Prostate gland (tissue), 2 donors: ENCODE measurements at places on chromosomes 12 and 14.

DNA sequence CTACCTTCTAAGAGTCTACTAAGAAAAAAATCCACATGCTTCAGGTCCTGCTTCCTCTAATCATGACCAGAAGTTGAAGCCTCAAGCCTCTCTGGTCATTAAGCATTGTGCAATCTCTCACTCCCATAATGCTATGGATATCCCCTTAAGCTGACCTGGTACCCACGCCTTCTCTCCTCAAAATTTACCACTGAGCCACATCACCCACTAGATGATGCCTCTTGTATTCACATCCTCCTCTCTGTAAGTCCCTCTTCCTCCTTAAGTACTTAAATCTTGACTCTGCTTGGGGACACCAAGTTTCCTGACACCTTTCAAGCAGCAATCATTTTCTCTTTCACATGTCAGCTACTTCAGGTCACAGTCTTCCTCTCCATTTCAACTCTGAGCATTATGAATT, 9.8 kb downstream of the GALNT4 start:
- DNase-seq, result no peak

- no peak for DNase-seq
Observed at GRCh38 chr14:70601162-70601561, 707 bp upstream of the MED6 start.

DNA sequence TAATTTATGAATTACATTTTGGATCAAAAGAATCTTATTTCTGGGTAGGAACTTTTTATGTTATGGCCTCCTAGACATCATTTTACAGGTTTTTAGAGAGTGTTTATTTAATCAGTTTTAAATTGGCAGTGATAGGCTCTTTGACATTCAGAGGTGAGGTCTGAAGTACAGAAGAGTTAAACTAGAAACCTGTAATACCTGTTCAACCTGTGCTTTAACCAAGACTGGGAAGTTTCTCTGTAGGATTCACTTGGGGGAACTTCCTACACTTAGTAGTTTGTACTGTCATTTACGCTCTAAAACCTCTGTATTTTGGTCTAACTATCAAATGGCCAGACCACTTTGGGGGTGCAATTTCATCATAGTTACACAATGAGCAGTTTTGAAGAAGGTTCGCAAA, 35.9 kb downstream of the PLEKHA5 start:
- no peak for DNase-seq

DNA sequence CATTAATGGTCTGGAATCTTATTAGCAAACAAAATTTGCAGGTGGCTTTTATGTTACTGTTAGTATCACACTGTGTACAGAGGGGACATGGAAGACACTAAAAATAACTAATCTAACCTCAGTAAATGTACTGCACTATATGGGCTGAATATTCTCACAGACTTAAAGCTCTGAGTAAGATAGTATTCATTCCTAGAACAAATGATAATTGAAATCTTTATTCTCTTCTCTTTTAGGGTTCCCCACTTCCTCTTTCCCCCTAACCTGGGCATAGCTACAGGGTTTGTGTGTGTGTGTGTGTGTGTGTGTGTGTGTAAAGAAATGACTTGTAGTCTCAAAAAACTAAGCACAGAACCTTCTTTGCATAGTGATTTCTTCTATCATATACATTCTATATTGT, 21.4 kb upstream of the HECTD1 start:
- DNase-seq, result no peak

DNA sequence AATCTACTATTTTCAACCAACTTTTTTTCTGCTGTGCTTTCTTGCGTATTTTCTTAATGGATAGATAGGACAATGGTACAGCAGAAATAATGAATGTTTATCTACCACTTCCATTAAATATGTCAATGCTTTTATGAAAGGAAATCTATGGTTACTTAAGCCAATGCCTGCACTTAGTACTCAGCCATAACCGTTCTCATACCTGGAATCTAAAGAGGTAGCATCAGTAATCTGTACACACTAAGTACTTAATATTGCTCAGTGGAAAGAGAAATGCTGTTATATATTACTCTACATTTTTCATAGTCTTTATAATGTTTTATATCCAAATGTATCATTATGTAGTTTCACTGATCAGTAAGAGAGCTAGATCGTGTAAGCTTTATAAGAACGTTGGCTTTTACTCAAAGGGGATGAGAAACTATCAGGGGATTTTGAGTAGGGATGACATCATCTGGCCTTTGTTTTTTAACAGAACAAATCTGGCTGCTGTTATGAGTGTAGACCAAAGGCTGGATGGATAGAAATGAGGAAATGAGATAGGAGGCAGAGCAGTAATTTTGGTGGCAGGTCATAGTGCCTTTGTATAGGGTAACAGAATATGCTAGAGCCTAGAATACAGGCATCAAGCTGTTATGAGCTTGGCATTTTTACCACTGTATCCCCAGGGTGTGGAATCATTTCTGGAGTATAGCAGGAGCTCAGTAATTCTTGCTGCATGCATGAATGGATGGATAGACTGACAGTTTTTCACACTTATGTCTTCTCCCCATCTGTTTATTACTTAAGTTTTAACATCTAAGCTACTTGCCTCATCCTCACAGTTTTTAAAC, 34.0 kb downstream of the ALG10B start:
- no peak for DNase-seq

DNA sequence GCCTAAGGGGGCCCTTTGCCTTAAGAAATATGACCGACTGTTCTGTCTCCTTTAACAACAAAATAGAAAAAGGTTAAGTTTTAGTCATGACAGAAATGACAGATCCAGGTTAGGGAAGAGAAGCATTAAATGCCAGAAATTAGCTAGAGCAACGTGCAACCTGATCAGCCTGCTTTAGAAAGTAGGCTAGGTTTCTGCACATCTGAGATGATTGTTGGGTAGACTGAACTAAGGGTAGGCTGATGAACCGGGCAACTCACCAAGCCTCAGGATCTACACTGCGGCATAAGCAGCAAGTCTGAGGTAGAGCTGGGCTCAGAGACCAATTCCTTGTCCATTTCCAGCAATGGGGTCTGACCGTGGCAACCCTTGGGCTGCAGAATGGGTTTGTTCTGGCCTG, 29.4 kb downstream of the NPC2 start:
- DNase-seq, result no peak

GRCh38 chr12:6314776-6315175, 4.3 kb downstream of the PLEKHG6 start:
- no peak for DNase-seq

DNA sequence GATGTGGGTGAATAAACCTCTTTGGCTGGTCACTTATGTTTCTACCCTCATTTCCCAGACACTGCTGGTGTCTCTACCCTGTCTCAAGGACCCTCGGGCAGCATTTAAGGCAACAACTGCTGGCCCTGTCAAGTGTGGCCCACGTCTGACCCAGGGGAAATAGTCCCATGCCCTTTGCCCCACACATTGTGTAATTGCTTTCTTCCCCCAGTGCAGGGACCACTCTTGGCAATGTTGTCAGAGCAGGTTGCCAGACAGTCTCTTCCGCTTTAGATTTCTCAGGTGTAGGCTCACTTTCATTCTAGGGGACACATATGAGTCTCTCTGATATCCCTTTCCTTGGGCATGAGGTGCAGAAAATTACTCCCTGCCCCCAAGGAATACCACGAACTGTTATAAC, 216.7 kb downstream of the TMEM117 start:
- DNase-seq, result no peak

DNA sequence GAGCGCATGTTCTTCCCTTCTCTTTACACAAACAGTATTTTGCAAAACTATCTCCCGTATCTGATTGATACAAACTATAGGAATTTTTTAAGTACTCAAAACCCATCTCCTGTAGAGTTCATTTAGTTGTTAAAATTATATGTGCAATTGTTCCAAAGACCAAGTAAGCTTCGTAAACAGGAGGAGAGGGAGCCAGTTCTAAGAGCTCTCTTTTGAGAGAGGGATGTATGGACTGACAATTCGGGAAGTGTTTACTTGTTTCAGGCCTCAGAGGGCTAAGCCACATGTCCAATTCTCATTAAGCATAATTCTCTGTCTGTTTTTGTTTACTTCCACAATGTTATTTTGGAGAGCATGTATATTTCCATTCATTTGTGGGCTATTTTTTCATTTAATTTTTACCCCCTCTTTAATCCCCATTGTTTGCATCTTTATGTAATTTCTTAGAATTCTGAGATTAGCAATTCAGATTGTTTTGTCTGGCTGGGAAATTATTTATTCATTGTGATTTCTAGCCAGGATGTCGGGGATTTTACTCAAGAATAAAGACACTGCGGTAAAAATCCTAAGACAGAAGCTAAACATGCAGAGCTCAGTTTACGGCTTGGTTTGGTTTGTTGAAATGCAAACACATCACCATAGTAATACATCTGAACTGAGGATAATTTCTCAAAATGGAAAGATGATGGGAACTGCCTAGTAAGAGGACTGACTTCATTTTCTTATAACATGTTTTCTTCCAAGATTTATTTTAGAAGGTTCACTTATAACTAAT, 126.8 kb downstream of the KCNK10 start:
- no peak for DNase-seq

GRCh38 chr12:115375186-115375991, 691.4 kb upstream of the TBX3 start:
- no peak for DNase-seq

GRCh38 chr14:54650331-54650958, 83.5 kb downstream of the SAMD4A start:
- DNase-seq, result no peak

GRCh38 chr12:12798480-12798879, 13.0 kb downstream of the APOLD1 start:
- DNase-seq, result no peak

GRCh38 chr12:82842480-82842879, 155.8 kb downstream of the TMTC2 start:
- DNase-seq, result no peak

GRCh38 chr14:65070471-65070976, 31.8 kb downstream of the MAX start:
- DNase-seq, result peak; percentile 88

GRCh38 chr12:71731439-71732356, 23.0 kb upstream of the RAB21 start:
- no peak for DNase-seq

DNA sequence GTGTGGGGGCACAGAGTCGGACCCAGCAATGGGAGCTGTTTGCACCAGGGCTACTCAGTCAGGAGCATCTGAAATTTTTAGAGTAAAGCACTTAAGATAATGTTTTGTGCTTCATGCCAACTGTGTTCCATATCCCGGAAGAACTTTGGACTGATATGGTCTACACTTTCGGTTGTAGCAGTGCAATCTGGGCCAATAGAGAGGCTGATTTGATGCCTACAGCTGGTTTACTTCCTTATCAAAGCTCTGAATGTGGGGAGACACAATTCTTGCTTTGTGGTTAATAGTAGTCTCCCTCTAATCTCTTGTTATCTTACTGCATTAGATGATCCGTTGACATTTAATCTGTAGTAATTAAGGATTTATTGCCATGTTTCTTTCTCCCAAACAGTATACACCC, 7.8 kb upstream of the VDR start:
- no peak for DNase-seq

DNA sequence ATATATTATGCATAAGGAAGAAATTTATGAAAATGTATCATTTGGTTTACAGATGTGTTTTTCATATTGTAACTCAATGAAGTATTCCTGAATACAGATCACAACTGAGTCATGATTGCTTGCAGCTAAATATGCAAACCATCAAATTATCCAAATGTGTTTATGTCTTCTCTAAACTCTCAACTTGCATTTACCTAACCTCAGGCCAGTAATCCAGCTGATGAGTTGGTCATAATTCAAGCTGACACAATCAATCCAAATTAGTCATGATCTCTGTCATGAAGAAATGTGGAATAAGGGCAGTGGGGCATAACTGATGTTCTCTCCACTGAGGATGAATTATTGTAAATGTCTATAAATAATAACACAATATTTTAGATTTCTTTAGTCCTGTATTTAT, 104.8 kb upstream of the CNTN1 start:
- DNase-seq, result no peak

GRCh38 chr12:24840046-24840800, 108.7 kb downstream of the BCAT1 start:
- no peak for DNase-seq

- DNase-seq, result no peak
Observed at GRCh38 chr12:91219919-91220318, 37.3 kb upstream of the DCN start.

DNA sequence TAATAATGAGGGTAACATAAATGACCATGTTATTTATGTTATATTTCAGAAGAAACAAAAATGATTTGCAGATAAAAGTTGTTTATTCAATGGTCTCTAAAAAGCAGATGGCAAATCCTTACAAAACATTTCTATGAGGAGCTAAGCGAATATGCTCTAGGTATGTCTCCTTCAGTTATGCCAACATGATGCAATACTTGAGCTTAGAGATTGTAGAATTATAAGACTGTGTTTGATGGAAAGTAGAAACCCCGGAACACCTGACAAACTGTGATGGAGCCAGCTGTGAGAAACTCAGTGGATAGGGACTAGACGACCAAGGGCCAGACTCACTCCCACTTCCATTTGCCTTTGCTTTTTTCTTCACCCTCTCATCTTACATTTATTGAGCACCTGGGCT, 17.8 kb upstream of the NR1H4 start:
- no peak for DNase-seq

GRCh38 chr14:104970231-104971068, 7.7 kb downstream of the AHNAK2 start:
- DNase-seq, result no peak

- DNase-seq, result no peak
Observed at GRCh38 chr14:100165831-100166440, 6.5 kb upstream of the DEGS2 start.

DNA sequence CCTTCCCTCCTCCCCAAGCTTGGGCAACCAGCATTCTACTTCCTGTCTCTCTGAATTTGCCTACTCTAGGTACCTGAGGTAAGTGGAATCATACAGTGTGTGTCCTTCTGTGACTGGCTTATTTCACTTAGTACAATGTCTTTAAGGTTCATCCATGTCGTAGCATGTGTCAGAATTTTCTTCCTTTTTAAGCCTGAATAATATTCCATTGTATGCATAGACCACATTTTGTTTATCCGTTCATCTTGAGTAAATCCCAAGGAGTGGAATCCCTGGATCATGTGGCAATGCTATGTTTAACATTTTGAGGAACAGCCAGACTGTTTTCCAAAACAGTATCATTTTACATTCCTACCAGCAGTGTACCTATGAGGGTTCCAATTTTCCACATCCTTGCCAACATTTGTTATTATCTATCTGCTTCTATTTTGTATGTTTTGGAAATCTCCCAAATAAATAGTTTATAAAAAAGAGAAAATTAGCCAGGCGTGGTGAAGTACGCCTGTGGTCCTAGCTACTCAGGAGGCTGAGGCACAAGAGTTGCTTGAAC, 12.4 kb downstream of the HSP90AA1 start:
- DNase-seq, result no peak

- DNase-seq, result no peak
Observed at GRCh38 chr12:126191031-126191891, 1126.0 kb downstream of the AACS start.

- DNase-seq, result peak; percentile 46
Observed at GRCh38 chr12:31959701-31960391, 631 bp downstream of the RESF1 start.

DNA sequence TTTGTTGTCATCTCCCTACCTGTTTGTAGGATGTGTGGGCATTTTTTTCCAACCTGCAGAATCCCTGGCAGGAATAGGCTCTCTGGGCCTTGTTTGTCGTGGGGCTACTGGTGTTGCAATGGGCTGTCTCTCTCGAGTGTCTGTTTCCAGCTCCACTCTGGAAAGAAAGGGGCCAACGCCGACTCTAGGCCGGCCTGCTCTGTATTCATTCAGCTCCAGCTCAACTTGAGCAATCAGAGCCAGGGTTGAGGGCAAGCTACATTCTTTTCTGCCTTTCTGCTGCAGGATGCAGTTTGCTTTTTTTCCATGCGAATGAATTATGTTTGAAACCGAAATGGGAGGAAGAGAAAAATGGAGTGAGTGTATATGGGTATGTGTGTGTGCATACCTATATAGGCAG, 2.3 kb downstream of the JDP2 start:
- DNase-seq, result no peak
